ENCODE measurements at places on chromosomes 12 and 14.

- no peak for DNase-seq
Observed at GRCh38 chr12:76813265-76813664, 49.4 kb downstream of the ZDHHC17 start.

- DNase-seq: no peak
Observed at GRCh38 chr14:99565383-99565782, 38.6 kb downstream of the CCDC85C start.

DNA sequence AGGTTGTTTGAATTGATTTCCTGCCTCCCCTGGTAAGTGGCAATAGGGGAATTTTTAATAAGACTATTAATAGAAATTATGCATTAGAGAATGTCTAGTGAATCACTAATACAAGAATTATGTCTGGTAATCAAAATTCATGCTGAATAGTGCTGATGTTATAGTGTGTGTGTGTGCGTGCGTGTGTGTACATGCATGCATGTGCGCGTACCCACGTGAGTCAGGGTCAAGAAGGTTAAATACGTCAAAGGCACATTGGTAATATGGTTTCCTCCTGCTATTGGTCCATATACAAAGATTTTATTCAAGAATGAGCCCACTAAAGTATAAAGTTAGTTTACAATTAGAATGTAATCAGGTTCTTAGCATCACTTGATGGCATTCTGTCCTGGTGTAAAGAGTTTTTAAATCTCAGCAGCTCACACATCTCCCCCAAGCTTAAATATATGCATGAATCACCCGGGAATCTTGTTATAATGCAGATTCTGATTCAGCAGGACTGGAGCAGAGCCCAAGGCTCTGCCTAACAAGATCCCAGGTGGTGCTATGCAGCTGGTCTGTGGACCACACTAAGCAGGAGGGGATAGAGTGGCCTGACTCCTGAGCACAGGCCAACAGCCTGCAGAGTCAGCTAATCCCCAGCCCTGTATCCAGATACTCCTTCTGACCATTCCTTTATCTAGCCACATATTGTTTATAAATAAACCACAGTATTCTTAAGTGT lies 43.9 kb downstream of the TTC9 start:
- no peak for DNase-seq

DNA sequence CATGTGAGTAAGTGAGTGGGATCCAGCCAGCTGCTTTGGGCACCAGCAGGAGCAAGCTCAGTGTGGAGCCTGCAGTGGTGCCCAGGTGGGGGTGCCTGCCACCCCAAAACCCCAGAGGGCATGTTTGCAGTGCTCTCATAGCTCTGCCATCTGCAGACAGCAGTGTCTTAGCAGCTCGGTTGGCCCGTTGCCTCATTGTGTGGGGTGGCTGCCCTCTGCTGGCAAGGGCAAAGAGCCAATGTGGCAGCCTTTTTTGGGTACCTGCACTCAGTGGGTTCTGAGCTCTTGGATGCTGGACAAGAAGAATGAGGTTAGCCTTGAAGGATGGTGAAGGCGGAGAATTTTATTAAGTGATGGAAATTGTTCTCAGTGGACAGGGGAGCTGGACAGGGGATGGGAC lies 52.3 kb downstream of the NEUROD4 start:
- peak; percentile 75 for DNase-seq

DNA sequence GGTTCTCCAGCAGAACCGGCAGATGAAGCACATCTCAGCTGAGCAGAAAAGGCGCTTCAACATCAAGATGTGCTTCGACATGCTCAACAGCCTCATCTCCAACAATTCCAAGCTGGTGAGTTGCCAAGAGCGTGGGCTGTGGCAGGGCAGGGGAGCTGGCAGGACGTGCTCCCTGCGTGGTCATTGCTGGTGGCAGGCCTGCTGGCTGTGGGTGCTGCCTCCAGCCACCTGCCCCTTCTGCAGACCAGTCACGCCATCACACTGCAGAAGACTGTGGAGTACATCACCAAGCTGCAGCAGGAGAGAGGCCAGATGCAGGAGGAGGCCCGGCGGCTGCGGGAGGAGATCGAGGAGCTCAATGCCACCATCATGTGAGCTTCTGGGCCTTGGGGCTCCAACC lies 35.8 kb downstream of the IL31 start:
- no peak for DNase-seq

DNA sequence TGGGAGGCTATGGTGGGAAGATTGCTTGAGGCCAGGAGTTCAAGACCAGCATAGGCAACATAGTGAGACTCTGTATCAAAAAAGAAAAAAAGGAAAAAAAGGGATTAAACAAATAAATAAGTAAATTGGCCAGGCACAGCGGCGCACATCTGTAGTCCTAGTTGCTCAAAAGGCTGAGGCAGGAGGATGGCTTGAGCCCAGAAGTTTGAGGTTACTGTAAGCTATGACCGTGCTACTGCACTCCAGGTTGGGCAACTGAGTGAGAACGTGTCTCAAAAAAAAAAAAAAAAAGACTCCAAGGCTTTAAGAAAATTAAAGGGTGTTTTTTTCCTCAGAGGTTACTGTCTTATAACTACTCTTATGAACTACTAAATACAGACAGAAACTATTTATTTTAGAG lies 11.7 kb downstream of the BEST3 start:
- no peak for DNase-seq

DNA sequence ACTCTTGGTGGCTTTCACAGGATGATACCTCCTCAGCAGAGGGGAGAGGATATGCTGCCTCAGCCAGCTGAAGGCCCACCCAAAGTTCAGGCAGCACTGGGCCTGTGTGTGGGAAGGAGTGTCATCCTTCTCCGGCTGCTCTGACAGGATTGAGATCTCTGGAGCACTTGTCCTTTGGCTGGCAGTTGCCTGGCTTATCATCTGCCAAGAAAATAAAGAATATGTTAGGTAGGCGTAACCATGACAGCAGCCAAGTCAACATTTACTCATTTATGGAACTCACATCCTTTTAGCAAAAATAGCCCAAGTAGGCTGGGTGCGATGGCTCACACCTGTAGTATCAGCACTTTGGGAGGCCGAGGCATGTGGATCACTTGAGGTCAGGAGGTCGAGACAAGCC lies 68.5 kb downstream of the PPFIBP1 start:
- no peak for DNase-seq

- DNase-seq: no peak
Observed at GRCh38 chr12:51622564-51622963, 31.5 kb downstream of the SCN8A start.

- DNase-seq: no peak
Observed at GRCh38 chr14:39974036-39974435, 541.8 kb upstream of the FBXO33 start.

- no peak for DNase-seq
Observed at GRCh38 chr12:20351406-20351805, 16.9 kb upstream of the PDE3A start.

DNA sequence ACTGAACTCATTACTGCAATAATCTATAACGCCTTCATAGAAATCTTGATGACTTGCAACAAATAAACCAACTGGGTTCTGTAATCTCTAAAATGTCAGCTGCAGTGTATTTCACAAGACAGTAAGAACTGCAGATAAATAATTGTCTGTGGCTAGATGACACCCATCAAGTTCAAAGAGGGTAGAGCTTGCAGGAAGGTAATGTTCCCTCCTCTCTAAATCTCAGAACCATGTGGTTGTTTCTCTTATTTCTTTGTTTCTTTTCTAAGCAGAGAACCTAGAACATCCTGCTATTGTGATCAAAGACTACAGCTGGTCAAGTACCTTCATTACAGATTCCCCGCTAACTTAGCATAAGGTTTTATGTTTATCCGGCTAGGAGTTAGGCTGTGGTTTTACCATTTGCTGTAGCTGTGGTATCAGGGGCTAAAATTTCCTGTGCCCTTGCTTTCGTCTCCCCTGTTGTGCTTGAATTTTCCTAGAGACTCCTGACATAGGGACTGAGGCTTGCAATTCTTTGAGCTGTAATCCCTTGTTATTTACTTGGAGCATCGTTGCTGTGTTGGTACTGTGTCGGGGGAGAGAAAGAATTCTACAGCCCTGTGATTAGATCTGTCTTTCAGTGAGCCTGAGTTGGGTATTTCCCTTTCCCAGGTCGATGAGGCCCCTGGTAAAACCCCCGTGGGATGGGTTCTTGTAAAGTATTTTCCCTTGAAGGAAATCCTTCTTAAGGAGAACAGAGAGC lies 253.1 kb upstream of the BTG1 start:
- DNase-seq: no peak

- DNase-seq: no peak
Observed at GRCh38 chr12:55702861-55703260, 4.8 kb downstream of the ITGA7 start.

DNA sequence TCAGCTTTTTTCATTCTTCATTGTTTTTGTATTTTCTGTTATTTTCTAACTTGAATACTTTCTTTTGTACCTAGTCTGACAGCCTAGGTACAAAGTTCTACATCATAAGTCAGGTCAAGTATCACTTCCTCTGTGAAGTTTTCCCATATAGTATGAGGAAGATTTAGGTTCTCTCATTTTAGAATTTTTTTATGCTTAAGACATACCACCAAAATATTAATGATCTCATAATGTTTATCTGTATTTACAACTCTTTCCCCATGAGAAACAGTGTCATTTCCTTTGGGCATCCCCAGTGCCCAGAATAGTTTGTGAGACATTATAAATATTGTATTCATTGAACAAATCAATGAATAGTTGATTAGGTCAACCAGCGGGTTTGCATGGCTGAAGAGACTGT lies 3.1 kb upstream of the ATF7IP start:
- peak; percentile 29 for DNase-seq

DNA sequence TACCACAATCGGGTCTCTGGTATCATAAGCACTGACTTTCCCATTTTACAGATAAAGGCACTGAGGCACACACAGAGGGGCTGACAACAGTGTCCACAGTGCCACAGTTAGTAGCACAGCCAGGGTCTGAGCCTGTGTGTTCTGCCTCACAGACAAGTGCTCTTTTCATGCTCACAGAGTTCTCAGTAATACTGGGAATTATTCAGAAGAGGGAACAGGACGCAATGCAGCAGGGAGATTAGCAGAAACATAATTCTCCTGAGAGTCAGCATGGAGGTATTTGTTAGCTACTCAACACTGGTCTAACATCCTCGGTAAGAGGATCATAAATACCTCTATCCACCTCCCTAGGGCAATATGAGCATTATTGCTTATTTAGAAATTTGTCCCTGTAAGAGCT lies 219.3 kb upstream of the EEA1 start:
- no peak for DNase-seq

DNA sequence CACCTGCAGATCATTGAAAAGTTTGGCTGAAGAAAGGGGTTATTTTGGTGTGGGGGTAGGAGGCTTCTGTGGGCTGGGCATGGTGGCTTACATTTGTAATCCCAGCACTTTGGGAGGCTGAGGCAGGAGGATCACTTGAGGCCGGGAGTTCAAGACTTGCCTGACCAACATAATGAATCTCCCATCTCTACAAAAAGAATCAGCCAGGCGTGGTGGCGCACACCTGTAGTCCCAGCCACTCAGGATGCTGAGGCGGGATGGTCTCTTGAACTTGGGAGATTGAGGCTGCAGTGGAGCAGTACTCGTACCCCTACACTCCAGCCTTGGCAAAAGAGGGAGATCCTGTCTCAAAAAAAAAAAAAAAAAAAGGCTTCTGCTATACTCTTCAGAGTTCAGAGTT lies 7.0 kb downstream of the DDIT3 start:
- no peak for DNase-seq

DNA sequence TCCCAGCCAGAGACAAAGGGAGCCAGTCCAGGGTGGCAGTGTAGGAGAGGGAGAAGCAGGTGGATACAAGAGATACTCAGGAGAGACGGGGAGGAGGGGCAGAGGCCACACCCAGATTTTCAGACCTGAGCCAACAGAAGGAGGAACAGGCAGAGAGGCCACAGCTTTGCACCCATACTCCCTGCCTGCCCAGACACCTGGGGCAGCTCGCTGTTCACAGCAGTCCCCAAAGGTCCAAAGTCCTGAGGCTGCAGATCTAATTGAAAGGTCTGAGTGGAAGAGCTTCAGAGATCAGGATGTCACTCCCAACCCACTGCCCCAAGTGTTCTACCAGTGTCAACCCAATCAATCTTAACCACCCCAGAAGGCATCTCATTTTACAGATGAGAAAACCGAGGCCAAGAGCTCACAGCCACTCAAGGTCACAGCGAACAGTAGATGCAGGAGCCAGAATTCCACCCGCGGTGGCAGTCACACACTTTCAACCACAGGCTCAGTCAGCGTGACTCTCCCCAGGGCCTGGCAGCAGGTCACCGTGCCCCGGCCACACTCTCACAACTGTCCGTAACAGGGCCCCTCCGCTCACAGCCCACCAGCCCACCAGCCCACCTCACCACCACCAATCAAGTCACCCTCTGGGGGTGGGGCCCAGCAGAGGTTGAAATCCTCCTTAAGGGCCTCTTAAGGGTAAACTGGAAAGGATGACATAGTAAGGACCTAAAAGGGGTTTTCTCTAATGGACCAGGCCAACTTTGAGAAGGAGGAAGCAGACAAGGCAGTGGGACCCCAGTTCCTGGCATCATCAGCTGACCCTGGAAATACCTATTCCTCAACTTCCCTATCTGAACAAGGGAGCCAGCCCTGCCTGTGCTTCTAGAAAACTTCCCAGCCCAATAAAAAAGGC lies 33.3 kb downstream of the ACTN1 start:
- DNase-seq: no peak
